ENCODE measurements at places on chromosomes 13 and 19.

- DNase-seq: no peak
Observed at GRCh38 chr13:80010286-80010831, 330.6 kb downstream of the SPRY2 start.

DNA sequence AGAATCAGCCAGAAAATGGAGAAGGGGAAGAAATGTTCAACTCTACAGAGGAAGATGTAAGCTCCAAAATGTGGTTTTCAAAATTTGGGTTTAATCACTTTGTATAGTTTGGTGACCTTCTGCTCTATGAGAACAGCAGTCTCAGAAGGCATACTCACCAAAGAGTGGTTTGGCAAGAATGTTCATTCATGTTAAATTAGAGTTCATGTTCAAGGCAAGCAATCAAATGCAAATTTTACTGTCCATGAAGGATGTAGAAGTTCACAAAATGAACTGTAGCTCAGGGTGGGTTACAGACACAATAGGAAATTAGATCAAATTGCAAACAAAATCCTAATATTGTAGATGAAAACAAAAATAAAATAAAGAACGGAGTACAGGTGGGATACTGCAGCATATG is 606.7 kb upstream of the PCDH20 start:
- DNase-seq: no peak

DNA sequence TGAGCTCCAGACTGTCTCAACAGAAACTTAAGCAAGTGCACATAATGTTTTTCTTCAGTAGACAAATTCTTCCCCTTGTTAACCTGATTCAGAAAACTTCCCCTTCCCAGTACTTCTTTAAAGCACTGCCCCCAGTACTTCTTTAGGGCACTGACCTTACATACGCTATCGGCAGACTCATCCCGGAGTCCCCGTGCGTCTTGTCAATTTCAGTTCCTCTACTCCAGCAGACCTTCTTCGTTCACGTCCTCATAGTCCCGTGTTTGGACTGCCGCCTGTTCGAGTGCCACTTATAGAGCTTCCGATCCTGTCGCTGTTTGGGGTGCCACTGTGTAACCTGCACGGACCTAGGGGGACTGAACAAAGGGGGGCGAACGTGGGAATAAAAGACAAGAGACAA is 29.0 kb downstream of the ZNF627 start:
- no peak for DNase-seq

DNA sequence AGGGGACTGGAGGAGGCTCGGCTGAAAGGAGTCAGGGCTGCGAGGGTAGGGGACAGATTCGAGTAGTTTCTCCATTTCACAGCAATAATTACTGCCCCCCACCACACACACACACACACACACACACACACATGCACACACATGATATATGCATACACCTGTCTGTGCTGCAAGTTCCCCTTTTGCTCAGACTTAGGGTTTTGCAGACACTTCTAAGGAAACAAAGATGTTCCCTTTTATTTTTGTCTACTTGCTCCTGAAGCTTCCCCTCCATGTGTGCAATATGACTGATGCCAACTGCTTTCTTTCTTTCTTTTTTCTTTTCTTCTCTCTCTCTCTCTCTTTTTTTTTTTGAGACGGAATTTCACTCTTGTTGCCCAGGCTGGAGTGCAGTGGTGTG is 13.4 kb downstream of the MBD3L2B start:
- DNase-seq: no peak

DNA sequence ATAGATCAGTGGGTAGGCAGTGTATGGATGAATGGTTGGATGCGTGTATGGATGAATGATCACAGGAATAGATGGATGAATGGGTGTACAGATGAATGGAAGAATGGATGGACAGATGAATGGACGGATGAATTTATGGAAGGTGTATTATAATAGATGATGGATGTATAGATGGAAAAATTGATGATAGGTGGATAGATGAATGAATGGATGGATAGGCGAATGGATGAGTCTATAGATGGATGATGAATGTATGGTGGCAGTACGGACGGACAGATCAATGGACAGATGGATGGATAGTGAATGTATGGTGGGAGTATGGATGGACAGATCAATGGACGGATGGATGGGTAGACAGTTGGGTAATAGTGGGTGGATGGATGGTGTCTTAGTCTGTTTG is 49.0 kb upstream of the ONECUT3 start:
- DNase-seq: no peak

- DNase-seq: no peak
Observed at GRCh38 chr13:97030705-97031452, 36.6 kb upstream of the OXGR1 start.

GRCh38 chr13:36850790-36851438 is 31.9 kb downstream of the RFXAP start:
- DNase-seq: no peak

GRCh38 chr13:21850013-21851006 is 179.4 kb downstream of the FGF9 start:
- DNase-seq: no peak

- no peak for DNase-seq
Observed at GRCh38 chr19:46745521-46746280, at the start of gene FKRP. Gene FKRP, plus strand, starts transcription at chr19:46746057. Its CDS starts 9,394 bp downstream, at chr19:46755451.

DNA sequence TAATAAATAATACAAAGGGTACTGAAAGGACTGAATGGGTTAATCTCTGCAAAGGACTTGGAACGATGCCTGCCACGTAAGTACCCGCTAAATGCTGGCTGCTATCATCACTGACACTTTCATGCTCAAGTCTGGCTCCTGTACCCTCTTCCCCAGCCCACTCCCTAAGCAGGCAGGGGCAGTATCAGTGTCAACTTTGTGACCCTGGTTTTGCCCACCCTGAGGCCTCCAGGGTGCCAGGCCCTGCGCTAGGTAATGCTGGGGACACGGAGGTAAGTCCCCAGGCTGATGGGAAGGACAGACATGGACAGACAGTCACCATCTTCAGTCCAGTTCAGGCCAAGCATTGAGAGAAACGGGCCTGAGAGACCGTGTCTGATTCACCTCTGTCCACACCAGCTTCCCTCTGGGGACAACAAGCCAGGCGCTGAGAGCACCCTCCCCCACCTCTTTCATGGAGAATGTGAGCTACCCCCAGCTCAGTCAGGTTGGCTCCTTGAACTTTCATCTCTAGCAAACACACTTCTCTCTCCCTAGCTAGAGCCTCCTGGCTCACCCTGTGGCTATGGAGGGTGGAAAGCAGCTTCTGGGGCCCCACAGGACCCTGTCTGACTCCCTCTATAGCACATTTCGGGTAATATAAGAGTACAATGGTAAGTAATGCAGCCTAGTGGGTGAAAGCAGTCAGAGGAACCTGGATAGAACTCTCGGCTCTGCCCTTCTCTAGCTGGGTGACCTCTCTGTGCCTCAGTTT is 800 bp downstream of the ETFB start:
- no peak for DNase-seq

GRCh38 chr19:3655402-3656072 is 28.9 kb upstream of the CACTIN start:
- no peak for DNase-seq

GRCh38 chr13:110308656-110309359 is 1.7 kb downstream of the COL4A2 start:
- no peak for DNase-seq

DNA sequence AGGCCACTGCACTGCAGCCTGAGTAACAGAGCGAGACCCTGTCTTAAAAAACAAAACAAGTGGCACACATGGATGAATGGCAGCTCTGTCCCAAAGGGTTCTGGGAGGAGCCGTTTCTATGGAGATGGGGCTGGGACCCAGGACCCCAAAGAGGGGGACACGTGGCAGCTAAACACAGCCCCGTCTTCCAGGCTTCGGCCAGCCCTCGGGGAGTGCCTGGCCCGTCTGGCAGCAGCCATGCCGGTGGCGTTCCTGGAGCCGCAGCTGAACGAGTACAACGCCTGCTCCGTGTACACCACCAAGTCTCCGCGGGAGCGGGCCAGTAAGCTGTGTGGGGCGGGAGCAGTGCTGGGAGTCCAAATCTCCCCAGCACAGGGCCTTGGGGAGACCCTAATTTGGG is 82.4 kb downstream of the RYR1 start:
- no peak for DNase-seq

DNA sequence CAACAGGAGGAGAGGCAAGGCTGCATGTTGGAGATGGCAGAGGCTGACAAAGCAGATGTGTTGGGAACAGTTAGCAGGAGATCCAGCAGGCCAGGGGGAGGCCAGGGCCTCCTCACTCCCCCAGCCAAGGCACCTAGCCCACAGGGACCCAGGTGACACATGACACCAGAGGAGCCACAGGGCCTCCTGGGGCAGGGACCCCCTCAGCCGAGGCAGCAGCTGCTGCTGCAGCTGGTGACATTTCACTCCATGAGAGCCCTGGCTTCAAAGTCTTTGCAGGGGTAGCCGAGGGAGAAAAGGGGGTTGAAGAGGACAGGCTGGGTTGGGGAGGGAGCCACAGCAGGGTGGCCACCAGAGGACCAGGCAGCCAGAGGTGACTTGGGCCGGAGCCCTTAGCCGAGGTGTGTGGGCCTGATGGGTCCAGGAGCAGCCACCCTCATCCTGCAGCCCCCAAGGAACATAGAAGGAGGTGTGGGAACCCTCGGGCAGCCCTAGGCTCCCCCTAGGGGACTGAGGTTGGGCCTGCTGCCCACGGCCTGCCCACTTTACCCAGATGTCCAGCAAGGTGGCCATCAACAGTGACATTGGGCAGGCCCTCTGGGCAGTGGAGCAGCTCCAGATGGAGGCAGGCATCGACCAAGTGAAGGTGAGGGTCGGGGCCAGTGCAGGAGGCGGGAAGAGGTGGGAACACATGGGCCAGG is at the start of gene GNG14:
Gene GNG14, plus strand, starts transcription at position 503 of the 701 bp plus-strand sequence. Its CDS starts 51 bp downstream, at position 554.
- no peak for DNase-seq

DNA sequence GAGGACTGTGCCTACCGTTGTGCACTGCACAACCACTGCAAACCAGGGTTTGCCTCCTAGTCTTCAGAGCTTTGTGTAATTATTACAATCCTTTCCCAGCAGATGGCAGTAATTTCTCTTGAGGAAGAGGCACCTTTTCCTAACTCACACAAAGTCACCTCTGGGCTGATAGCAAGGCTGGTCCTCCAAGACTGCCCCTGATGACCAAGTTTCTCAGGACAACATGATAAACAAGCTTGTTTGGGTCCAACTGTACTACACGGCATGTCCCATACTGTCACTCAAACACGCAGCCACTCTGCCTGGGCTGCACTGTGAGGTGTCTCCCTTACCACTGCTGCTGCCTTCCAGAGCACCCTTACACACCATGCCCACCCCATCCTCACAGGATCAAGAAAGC is 39.3 kb downstream of the RFXAP start:
- no peak for DNase-seq

DNA sequence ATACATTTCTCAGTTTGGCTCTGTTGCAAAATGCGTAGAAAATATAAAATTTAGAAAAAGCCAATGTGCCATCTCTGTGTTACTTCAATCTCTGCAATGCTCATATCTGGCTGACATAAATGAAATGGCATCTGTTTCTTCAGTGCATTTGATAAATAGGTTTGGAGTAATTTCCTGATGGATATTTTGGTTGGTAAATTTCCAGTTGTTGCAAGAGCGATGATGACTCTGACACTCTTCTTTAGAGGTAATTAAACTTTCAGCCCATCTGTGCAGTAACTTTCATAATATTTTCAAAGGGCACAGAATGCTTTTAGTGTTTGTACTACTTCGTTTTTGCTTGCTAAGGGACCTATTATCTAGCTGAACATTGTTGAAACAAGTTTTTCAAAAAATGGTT is 1286.4 kb downstream of the PCDH9 start:
- no peak for DNase-seq

DNA sequence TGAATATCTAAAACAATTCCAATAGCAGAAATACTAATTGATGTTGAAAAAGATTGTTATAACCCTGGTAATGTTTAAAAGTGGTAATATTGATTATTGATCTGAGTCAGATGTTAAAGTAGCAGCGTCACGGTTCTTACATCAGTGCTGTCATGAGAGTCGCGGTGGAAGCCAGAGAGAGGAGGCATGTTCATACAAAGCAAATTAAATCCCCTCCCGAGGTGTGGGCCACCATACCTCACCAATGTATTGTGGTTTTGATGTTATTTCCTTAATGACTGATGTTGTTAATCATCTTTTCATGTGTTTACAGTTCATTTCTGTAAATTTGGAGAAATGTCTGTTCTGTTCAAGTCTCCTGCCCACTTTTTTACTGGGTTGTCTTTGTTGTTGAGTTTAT is 11.2 kb downstream of the ZNF317 start:
- DNase-seq: no peak

DNA sequence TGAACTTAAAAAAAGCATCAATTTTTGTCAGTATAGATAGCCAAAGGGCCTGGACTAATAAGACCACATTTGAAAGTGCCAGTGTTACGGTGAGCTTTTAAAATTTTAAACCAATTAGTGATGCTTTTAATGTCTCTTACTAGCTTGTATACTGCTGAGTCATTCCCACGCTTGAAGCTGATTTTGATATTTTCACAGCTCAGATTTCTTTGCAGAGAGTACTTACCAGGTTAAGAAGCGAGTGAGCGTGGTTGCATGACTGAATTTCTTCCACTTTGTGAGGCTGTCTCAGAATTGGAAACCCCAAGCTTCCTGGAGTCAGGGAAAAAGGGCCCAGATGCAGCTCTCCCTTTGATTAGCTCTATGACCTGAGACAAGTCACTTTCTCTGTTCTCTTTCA is 74.5 kb upstream of the NBEA start:
- no peak for DNase-seq
